ENCODE measurements at places on chromosomes 13 and 19. TPM values are rescaled to one million over a fixed set of nuclear protein-coding genes. Genes with fewer than 3 reads are reported as not detected.

GRCh38 chr13:67043901-67044300, 186.2 kb downstream of the PCDH9 start:
- DNase-seq, result no peak

GRCh38 chr13:71865874-71866334, 1.1 kb downstream of the DACH1 start:
- peak; percentile 18 for DNase-seq

CATSPERD gene
- total RNA-seq, result not detected

- no peak for DNase-seq
Observed at GRCh38 chr19:4557971-4558941, 1.2 kb downstream of the SEMA6B start.

ECSIT gene
- 78.8 TPM for total RNA-seq

DNA sequence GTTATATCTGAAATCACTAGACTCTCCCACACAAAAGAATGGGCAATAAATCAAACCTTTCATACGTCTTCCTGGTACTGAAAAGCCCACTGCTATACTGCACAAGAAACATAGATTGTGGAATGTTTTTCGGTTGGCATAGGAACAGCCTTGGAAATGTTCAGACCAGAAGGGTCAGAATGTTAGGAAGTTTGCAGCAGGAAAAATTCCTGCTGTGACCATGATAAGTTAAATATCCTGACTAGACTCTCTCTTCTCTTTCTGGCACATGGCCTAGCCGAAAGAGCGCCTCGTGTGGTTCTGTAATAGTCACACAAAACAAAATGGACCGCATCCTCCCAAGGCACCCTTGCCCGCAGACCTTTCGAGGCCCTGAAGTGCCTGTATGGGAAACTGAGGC, 427.2 kb downstream of the COG6 start:
- DNase-seq, result peak; percentile 18

KIRREL2 gene
- total RNA-seq, result not detected

SELENOV gene
- not detected for total RNA-seq

GRCh38 chr19:17680230-17680722, 7.9 kb downstream of the UNC13A start:
- DNase-seq, result peak; percentile 41

DNA sequence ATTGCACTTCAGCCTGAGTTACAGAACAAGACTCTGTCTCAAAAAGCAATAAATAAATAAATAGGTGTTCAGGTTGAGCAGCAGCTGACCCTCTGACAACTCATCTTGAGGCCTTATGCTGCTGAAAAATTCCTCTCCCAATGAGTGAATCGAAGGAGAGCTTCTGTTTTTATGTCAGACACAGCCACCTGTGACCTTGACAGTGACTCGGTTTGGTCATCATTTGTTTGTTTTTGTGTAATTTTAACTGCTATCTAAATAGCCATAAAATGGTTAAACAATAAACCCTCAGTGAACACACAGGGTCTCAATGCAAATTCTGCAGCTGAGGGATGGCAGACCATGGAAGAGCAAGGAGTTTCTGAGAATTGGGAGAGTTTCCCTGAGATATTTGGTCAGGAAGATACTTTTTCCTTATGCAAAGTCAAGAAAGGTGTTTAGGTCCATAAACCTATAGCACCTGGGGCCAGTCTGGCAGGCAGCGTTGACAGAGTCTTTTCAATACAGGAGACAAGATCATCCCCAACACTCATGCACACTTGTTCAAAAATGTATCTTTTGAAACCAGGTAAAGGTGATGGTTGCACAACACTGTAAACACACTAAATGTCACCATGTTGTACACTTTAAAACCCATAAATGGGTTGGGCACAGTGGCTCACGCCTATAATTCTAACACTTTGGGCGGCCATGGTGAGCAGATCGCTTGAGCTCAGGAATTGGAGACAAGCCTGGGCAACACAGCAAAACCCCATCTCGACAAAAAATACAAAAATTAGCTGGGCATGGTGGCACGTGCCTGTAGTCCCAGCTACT, 16.6 kb upstream of the SLC25A30 start:
- no peak for DNase-seq

DNA sequence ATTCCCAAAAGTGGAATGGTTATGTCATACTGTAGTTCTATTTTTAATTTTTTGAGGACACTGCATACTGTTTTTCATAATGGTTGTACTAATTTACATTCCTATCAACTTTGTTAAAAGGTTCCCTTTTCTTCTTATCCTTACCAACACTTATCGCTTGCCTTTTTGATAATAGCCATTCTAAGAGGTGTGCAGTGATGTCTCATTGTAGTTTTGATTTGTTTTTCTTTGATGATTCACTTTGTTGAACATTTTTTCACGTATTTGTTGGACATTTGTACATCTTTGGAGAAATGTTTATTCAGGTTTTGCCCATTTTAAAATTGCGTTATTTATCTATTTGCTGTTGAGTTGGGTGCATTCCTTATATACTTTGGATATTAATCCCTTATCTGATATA, 188.8 kb upstream of the SPRY2 start:
- DNase-seq, result peak; percentile 21

DNA sequence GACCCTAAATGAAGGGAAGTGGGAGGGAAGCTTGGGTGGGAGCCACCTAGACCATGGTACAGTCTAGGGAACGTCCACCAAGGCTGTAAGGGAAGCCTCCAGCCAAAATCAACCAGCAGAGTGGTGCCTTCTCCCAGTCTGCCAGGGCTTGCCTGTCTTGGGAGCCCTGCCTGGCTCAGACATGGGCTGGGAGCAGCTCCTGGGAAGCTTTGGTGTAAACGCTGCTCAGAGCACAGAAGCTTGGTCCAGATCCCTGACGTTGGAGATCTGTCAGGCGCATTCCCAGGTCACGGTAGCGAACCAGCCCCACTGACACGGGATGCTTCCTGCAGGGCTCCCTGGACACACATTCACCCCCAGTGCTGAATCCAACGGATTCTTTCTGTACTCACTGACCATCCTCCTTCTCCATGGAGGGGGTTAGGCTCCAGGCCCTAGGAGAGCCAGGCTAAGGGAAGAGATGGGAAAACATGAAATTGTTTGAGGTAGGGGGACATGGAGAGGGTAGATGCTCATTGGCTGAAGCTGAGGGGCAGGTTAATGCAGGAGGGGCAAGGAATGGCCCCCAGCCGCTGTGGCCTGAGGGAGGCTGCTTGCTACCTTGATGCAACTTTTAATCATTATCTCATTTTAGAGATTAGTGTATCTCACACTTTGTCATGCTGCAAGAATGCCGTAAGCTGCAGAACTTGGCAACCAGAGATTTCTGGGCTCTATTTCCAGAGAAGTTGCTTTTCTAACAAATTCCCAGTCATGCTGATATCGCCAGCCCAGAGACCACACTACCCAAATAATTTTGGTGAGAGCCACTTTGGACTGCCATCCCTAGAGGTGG, 195.8 kb downstream of the UQCRFS1 start:
- DNase-seq, result no peak

GRCh38 chr19:3798137-3798536, 12.0 kb upstream of the MATK start:
- DNase-seq, result no peak

- DNase-seq, result no peak
Observed at GRCh38 chr19:16456652-16457194, 15.0 kb downstream of the EPS15L1 start.

- no peak for DNase-seq
Observed at GRCh38 chr19:51884713-51885112, 3.0 kb downstream of the ZNF577 start.

DNA sequence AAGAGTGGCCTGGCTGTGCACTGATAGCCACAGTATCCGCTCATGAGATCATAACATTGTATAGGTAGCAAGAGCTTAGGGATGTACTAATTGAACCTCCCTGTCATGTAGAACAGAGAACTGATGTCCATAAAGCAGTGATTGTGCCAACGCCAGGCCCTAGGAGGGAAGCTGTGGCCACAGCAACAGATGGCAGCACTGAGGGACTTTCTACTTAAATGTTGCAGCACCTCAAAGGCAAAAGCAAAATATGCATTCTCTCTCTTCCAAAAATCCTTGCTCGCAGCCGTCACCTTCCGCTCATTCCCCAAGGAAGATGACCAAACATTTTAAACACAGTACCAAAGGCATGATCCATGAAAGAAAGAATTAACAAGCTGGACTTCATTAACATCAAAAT, 32.3 kb downstream of the COL4A1 start:
- no peak for DNase-seq

DNA sequence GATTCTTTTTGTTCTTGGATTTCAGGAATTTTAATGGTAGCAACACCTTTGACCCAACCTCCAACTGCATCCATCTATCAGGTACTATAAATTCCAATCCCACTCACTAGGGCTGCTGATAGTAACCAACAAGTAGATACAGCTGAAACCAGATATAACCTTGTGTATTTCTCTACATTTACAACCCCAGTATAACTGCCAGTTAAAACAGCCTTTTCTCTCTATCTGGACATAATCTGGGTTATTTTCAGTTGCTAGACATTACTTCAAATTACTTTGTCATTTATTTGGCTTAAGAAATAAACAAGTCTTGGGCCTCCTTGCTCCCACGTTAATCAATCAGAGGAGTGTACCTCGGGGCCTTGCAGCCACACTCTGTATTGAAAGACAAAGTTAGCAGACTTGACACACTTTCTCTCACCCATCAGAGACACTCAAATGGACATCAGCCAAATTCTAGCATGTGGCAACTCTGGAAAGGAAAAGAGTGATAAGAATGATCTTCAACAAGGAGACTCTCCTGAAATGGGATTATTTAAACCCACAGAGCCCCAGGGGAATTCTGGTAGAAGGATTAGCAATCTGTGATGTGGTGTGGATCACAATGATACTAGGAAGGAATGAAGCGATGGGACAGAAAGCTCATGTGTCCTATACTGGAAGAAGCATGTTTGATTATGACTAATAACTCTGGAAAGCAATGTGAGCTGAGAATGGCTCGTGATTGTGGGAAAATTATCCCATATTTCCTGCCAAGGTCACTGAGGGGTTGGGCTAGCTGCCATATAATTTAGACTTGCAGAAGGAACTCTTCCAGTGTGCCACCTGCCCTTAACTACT, 157.5 kb downstream of the FLT1 start:
- DNase-seq, result peak; percentile 89

ICAM5 gene
- total RNA-seq, result 0.31 TPM

GRCh38 chr13:73610799-73611592, 523.2 kb downstream of the KLF12 start:
- DNase-seq, result no peak

- no peak for DNase-seq
Observed at GRCh38 chr19:383922-384798, 24.8 kb downstream of the C2CD4C start.

GRCh38 chr19:355134-355533, 10.5 kb upstream of the MIER2 start:
- DNase-seq, result peak; percentile 24

DNA sequence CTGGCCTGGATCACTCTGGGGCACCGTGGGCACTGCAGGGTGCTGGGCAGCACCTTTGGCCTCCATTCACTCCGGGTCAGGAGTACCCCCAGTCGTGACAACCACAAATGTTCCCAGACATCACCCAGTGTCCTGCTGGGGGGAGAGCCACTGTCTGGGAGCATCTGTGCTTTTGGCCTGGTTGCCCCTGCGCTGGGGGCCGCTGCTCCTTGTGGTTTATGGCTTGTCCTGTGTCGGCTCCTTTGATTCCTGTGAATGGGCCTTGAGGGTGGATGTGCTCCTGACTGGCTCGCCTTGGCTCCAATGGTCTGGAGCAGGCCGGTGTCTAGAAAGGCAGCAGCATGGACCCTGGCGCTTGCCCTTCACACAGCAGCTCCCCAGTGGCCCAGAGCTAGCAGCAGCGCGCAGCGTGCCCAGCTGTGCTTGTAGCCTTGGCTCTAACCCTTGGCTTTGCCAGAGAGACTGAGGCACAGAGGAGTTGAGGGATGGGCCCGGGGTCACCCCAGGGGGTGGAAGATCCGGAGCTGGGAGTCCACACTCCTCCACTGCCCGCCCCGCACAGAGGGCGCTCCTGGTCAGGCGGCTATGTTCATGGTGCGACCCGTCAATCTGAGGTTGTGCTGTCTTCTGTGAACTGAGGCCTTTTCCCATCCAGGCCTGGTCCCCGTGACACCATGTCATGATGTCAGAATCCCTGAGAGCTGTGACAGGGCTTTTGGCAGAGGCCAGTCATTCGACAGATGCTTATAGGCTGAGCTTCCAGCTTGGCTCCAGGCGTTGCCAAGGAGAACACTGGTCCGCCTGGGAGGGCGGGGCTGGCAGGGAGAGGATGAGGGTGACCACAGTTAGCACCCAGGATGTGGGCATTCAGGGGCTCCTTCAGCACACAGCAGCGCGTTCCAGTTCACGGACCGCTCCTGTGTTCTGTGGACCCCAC, 4.1 kb downstream of the DAZAP1 start:
- DNase-seq, result no peak

DNA sequence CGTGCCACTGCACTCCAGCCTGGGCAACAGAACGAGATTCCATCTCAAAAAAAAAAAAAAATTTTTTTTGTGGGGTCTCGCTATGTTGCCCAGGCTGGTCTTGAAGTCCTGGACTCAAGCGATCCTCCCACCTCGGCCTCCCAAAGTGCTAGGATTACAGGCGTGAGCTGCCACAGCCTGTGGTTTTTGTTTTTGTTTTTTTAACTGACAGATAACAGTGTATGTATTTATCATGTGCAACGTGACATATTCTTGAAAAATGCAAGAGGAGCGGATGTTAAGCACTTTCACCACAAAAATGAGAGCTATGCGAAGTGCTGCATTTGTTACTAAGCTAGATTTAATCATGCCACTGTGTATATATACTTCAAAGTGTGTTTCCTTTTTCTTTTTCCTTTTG, 49.0 kb downstream of the ARHGEF18 start:
- peak; percentile 44 for DNase-seq

GRCh38 chr13:31015199-31015598, 82.7 kb downstream of the TEX26 start:
- DNase-seq, result no peak

DNA sequence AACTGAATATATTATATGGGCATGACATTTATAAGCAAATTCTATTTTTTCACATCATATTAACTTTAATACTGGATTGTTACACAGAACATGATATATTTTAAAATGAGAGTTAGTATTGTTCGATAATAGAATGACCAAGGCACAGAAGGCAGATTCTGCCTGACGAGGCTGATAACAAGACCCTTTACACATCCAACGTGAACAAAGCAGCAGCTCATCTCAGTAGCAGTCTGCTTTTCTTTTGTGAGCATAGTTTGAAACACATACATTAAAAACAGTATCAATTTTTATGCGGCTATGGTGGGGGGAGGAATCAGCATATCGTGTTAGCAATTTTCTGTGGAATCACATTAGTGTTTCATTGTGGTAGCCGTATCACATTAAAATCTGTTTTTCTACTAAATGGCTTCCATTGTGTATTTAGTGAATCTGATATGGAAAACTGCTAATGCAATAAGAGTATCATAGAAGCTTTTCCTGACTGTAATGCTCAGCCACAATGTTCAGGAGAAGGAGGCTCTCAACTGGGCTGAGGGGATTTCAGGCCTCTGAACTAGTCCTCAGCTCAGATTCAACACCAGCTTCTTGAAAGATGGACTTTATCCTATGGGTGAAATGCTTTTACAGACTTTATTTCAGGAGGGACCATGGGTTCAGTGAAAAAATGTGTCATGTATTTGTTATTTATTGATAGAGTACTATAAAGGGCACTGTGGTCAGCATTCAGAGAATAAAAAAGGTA, 4.0 kb downstream of the SMAD9 start:
- DNase-seq, result no peak

ACP7 gene
- total RNA-seq, result 6.4 TPM
